Activated CD4-positive, alpha-beta T cell treated with anti-CD3 and anti-CD28 coated beads for 48 hours (primary cell): ENCODE measurements at places on chromosomes 13 and 19.
A peak's percentile ranks its signal among the peaks of the same experiment; 100 is the strongest.

DNA sequence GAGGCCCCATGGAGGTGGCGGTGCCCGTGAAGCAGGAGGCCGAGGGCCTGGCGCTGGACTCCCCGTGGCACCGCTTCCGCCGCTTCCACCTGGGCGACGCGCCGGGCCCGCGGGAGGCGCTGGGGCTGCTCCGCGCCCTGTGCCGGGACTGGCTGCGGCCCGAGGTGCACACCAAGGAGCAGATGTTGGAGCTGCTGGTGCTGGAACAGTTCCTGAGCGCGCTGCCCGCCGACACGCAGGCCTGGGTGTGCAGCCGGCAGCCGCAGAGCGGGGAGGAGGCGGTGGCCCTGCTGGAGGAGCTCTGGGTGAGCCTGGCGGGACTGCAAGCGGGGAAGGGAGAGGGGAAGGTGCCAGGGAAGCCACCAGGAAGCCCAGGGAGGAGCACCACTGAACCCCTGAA lies 5.8 kb downstream of the ZNF444 start:
- DNase-seq, result no peak

DNA sequence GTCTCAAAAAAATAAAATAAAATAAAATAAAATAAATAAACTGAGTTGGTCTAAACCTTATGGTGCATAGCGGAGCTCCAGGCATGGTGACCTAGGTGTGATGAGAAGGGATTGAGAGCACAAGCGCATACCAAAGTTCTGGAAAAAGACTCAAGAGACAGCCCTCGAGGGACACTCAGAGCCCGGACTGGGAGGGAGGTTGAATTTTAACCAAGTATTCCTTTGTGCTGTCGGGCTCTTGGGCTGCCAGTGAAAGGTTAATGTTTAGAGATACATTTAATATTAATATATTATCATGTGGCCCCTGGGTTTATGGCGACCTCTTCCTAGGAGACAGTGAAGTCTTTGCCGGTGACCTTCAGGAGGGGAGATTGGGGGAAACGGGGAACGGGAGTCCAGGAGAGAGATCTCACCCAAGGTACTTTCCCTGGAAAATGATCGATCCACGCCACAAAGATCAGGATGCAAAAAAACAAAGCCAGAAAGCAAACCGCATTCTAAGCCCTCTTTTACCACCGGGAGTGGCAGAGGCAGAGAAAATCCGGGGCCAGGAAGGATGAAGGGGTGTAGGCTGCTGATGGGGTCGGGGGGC lies 1.6 kb downstream of the FUT6 start:
- no peak for DNase-seq

- no peak for DNase-seq
Measured at GRCh38 chr13:101751488-101751887, 299.0 kb downstream of the ITGBL1 start.

GRCh38 chr13:27053210-27053884 lies 118.3 kb downstream of the USP12 start:
- DNase-seq, result no peak

DNA sequence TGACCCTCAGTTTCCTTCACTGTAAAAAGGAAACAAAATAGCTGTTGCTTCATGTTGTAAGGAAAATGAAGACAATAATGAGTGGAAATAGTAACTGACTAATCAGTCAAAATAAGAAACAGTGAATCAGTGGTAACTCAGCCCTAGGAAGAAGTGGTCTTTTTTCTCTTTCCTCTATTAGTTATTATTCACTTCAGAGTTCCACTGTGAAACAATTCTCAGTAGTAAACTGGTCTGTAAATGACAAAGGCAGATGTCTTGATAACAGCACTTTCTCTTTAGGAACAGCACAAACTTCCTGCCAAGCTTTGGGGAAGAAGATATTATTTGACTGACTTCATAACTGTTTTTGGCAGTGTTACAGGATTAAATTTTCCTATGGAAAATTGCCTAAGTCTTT lies 600.5 kb upstream of the KLHL1 start:
- no peak for DNase-seq

DNA sequence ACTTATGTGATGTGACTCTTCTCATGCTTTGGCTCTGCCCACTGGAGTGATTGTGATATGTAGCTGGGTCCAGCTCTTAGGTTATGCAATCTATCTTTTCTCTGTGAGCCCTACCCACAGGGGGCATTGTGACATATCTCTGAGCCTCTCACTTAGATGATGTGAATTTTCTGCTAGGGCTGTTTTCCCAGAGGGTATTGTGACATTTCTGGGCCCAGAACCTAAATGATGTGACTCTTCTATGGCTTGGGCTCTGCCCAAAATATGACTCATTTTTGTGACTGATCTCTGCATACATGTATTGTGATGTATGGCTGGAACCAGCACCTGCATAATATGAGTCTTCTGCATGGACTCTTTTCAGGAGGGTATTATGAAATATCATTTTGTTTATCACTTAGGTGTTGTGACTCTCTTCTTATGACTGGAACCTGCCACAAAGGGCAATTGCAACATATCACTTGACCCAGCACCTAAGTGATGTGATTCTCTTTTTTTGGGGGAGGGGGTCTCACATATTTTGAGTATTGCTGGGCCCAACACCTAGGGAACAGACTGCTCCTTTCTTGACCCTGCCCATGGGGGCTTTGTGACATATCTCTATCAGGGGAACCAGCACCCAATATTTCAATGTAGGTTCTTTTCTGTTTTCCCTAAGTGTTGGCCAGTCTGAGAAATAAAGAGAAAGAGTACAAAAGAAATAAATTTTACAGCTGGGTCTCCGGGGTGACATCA lies 12.1 kb upstream of the ZNF254 start:
- DNase-seq, result no peak

DNA sequence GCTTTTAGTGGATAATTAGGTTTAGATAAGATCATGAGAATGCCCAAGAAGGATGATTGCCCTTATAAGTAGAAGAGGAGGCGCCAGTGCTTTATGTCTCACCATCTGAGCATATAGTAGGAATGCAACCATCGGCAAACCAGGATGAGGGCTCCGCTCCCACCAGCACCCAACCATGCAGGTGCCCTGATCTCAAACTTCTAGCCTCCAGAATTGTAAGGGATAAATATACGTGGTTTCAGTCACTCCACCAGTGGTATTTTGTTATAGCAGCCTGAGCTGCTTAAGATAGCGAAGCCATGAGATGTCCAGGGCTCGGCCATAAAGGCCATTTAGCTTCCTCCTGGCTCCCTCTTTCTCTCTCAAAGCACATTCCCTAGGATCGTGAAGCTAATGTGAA lies 413.9 kb downstream of the MZT1 start:
- no peak for DNase-seq

GRCh38 chr19:4597975-4598671 lies 38.6 kb upstream of the SEMA6B start:
- peak; percentile 72 for DNase-seq

DNA sequence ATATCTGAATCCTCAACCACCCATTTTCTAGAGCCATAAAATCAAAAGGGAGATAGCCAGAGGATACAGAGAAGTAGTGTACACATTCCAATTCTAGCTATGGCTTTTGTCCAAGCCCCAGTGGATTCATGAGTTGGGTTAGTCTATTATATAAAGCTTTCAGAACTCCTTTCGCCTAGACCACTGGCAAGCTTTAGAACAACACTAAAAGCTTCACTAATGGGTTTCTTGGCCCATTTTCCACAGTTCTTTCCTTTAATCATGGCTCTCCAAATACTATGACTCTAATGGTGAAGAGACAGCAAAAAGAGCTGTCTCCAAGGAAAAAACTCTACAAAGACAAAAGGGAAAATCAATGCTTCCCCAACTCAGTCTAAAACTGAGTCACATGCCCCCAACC lies 48.2 kb upstream of the SLITRK5 start:
- no peak for DNase-seq

- no peak for DNase-seq
Measured at GRCh38 chr19:48509467-48510194, 2.0 kb downstream of the LMTK3 start.

DNA sequence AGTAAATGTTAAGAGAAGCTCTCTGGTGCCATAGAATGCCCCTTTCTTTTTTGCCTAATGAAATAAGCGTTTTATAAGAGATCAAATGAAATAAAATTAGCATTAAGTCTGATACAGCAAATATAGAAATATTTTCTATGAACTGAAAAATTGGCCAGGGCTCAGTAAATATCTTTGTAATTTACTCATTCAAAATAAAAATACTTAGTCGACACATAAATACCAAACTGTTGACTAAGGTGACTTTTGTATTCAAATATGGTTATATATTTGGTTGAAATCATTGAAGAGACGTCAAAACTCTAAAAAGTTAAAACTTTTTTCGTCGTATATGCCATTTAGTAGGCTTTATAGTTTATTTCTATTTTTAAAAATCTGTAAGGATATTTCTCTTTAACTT lies 25.6 kb downstream of the IPO5 start:
- DNase-seq, result no peak

DNA sequence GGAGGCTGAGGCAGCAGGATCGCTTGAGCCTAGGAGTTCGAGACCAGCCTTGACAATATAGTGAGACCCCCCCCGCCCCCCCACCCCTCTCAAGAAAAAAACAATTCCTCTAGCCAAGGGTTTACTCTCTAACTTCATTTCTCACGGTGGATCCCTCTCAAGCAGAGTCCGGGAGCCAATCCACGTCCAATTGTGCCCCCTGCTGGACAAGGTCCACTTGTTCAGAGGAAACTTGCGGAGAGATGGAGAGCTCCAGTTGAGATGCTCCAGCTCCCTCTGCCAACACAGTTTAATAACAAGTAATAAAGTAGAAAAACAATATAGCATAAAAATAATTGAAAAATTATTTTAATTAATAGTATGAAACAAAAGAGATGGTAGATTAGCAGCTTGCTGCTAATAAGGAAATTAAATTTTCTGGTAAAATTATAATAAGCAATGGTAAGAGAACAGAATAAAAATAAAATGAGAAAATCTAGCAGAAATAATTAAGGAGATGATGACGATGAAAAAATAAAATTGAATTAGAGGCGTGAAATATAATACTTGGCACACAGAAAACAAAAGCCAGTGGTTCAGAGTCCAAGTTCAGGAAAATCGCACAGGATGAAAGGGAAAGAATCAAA lies 14.5 kb upstream of the SIGLEC14 start:
- peak; percentile 81 for DNase-seq

GRCh38 chr13:24185591-24186232 lies 25.2 kb downstream of the SPATA13 start:
- no peak for DNase-seq

- DNase-seq, result no peak
Measured at GRCh38 chr13:109517517-109517916, 268.9 kb downstream of the IRS2 start.

GRCh38 chr13:79522583-79522982 lies 41.6 kb downstream of the NDFIP2 start:
- DNase-seq, result peak; percentile 24

- DNase-seq, result no peak
Measured at GRCh38 chr13:39665763-39666162, 10.3 kb downstream of the COG6 start.

GRCh38 chr13:83295686-83296085 lies 586.6 kb downstream of the SLITRK1 start:
- no peak for DNase-seq

DNA sequence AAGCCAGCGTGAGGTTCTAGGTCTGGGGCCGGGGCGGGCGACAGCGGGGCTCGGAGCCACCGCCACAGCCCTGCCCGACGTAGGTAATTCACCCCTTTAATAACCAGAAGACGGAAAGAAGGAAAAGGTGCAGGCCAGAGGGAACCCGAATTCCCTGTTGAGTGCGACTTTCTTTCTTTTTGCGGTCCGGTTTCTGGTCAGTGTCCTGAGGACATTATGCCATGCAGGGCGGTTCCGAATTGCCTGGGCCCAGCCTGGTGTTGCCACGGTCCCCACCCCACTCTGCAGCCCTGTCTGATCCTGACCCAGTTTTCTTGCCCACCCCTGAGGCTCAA lies 18.4 kb upstream of the TFDP1 start:
- no peak for DNase-seq

DNA sequence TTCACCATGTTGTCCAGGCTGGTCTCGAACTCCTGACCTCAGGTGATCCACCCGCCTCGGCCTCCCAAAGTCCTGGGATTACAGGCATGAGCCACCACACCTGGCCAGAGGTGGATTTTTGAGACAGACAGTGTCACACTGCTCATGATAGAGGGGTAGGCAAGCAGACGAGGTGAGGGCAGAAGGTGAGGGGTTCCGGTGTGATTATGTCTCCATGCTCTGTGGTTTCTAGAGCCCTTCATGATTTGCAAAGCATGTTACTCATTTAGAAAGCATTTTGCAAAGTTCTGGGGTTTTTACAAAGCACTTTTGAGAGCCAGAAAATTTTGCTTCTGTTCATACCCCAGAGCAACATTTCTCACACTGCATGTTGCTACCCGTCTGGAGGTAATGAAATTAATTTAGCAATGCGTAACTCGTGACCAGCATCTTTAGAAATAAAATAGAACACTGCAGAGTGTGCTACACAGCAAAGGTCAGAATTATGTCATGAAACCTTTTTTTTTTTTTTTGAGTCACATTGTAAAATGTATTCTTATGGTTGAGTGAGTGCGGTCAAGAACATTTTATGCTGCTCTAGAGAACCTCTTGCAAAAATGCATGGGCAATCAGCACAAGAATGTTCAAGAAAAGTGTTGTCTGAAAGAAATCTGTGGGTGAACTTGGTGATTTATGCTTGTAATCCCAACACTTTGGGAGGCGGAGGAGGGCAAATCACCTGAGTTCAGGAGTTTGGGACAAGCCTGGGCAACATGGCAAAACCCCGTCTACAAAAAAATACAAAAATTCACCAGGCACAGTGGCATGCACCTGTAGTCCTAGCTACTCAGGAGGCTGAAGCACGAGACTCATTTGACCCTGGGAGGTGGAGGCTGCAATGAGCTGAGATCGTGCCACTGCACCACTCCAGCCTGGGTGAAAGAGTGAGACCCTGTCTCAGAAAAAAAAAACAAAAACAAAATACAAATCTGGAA lies 58.0 kb downstream of the MAP4K1 start:
- peak; percentile 44 for DNase-seq

DNA sequence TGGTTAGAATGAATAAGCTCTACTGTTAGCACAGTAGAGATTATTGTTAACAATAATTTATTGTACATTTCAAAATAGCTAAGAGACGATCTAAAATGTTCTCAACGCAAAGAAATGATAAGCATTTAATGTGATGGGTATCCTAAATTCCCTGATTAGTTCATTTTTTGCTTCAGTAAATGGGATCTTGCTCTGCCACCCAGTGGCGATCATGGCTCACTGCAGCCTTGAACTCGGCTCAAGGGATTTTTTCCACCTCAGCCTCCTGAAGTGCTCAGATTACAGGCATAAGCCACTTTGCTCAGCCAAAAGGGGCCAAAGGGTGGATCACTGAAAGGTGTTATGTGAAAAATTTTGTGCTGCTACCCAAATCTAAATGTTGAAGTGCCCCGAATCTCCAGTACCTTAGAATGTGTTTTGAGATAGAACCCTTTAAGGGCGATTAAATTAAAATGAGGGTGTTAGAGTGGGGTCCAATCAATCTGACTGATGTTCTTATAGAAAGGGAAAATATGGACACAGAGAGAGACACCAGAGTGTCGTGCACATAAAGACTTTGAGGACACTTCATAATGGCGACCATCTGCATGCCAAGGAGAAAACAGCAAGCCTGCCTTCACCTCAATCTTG lies 31.5 kb upstream of the ZNF766 start:
- DNase-seq, result peak; percentile 66

GRCh38 chr19:1119475-1120217 lies 15.9 kb downstream of the GPX4 start:
- no peak for DNase-seq
